ENCODE measurements at places on chromosomes 5 and 9.

DNA sequence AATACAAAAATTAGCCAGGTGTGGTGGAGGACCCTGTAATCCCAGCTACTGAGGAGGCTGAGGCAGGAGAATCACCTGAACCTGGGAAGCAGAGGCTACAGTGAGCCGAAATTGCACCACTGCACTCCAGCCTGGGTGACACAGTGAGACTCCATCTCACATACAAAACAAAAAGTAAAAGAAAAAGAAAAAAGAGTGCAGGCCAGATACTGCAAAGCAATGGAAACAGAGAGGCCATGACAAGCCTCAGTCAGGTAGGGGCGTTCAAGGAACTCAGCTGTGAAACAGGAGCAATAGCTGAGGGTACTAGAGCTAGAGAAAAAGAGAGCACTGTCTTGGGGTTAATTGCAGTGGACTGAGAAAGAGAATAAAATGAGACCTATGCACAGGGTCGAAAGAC, 56.2 kb downstream of the TIMD4 start:
- DNase-seq: no peak

DNA sequence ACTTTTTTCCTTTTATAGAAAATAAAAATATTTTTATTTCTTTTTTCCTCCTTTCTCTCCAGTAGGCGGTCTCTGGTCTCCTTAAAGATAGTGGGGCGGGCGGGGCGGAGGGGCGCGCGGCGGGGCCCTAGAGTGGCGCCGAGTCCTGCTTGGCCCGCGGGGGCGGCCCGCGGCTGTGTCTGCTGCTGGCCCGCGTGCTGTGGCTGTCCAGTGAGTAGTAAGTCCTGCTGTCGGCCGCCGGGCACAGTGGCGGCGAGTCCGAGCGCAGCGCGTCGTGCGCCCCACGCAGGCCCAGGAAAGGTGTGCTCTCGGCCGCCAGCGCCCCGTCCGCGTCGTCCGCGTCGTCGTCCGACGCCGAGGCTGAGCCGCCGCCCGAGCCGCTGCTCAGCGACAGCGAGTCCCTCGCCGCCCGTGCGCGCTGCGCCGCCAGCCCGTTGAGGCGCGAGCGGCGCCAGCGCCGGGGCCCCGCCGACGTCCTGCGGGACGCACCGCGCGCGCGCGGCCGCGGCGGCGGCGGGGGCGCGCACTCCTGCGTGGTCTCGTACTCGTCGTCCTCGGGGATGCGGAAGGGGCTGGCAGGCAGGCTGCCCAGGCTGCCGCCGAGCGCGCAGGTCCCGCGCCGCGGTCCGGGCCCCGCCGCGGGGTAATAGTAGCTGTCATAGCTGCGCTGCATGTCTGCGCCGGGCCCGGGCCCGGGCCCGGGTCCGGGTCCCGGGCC, 52.3 kb downstream of the PSD2 start:
- peak; percentile 78 for DNase-seq

- no peak for DNase-seq
These were observed 35.2 kb upstream of the SPATA31C2 start for GRCh38 chr9:88173378-88173999.

DNA sequence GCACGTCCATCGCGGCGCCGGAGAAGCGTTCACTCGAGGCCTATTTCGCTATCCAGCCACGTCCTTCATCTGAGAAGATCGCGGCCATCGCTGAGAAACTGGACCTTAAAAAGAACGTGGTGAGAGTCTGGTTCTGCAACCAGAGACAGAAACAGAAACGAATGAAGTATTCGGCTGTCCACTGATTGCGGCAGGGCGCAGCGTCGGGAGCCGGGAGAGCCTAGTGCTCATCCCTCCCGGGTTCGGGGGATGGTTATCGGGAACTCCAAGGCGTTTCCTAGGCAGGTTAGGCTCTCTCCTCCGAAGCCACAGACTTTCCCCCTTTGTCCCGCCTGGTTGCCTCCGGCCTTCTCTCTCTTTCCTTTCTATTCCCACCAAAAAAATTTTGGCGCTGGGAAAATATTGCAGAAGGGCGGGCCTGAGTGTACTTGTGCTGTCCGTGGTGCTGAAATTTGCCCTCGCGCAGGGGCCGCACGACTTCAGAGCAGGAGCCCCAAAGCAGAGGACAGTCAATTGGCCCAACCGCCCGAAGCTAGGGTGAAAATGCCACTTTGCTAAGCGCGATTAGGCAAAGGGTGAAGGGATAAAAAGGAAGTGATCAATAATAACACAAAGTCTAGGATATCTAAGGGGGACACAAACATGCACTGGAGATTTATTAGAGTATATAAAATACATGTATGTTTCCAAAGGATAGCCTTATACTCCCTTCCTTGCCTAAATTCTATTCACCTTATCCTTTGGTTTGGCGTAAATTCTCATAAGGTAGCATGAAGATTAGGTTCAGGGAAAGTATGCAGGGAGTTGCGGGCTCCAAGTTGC, 1.8 kb downstream of the POU4F3 start:
- no peak for DNase-seq

DNA sequence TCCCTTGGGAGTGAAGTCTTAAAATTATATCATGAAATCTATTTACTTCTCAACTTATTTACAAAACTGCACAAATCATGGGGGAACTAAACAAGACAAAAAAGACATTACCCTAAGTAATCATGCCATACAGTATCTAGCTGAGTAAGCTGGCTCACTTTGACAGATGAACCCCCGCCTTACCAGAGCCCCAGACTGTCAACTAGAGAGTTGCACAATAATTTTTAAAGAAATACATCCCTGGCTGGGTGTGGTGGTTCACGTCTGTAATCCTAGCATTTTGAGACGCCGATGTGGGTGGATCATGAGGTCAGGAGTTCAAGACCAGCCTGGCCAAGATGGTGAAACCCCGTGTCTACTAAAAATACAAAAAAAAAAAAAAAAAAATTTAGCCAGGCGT, 62.3 kb downstream of the LPAR1 start:
- no peak for DNase-seq

DNA sequence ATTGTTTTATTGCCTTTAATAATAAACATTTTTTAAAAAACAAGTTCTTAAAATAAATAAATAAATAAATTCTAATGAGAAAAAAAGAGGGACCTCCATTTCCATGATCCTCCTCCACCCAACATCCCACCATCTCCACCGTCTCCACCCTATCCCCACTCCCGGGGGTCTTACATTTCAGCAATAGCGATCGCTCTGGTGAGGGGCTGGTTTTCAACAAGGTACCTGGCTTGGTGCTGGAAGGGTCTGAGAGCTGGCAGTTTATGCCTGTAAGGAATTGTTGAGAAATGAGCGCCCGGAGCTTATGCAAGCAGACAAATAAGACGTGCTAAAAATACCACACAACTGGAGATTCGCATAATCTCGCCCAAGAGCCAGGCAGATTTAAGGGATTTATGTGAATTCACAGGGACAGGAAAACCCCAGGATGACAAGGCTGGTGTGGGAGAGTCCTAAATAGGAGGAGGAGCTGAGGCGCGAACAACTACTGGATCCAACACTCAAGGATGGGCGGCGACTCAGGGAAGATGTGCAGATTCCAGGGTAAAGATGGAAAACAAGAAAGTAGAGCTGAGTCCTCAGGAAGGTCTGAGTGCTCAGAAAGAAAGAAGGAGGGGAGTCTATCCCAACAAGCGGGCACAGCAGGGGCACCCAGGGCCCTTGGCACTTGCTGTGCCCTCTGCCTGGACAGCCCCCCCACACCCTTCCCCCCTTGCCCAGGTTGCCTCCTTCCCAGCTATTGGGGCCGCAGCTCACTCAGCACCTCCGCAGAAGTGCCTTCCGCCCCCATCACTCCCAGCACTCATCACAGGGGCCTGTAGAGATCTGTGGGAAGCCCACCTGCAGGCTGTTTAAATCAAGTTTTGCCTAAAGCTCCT, 27.0 kb downstream of the TRIM14 start:
- no peak for DNase-seq

- no peak for DNase-seq
These were observed 2.5 kb downstream of the TLX3 start for GRCh38 chr5:171311322-171312077.

- no peak for DNase-seq
These were observed 17.9 kb downstream of the CRB2 start for GRCh38 chr9:123373946-123374345.

DNA sequence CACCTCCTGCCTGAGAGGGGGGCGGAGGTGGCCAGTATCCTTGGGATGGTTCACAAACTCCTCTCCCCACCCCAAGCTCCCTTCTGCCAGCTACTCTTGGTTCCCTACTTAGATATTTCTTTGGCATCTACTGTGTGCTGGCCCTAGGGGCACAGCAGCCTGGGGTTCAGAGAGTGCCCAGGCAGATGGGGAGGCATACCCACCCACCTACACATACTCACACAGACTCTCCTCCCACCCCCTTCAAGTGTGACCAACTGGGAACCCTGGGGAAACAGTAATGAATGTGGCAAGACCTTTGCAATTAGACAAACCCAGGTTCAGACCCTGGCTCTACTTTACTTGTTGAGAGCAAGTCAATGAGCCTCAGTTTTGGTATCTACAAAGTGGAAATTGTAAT, 44.4 kb upstream of the PSD2 start:
- no peak for DNase-seq

GRCh38 chr5:41788941-41789368, 81.3 kb downstream of the OXCT1 start:
- no peak for DNase-seq
